Gastroesophageal sphincter (tissue), 4 donors: ENCODE measurements at places on chromosomes 3 and 15. TPM values are rescaled to one million over a fixed set of nuclear protein-coding genes. Genes with fewer than 3 reads are reported as not detected.

DNA sequence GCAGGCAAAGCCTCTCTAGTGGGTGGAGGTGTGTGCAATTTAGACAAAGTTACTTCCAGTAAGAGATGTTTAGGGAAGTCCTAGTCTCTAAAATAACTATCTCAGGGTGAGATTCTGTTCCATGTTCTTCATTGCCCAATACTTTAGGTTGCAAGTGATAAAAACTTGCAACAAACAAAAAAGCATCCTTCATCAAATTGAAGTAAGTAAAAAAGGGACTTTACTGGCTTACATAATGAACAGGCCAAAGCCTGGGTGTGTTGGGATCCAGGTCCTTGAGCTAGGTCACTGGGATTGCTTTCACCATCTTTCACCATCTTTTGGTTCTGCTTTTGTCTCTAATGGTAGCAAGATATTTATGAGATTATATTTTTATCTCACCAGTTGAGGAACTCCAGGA lies 38.3 kb downstream of the CX3CR1 start:
- no peak for ATAC-seq

The BOC gene
- 83.8 TPM for total RNA-seq

DNA sequence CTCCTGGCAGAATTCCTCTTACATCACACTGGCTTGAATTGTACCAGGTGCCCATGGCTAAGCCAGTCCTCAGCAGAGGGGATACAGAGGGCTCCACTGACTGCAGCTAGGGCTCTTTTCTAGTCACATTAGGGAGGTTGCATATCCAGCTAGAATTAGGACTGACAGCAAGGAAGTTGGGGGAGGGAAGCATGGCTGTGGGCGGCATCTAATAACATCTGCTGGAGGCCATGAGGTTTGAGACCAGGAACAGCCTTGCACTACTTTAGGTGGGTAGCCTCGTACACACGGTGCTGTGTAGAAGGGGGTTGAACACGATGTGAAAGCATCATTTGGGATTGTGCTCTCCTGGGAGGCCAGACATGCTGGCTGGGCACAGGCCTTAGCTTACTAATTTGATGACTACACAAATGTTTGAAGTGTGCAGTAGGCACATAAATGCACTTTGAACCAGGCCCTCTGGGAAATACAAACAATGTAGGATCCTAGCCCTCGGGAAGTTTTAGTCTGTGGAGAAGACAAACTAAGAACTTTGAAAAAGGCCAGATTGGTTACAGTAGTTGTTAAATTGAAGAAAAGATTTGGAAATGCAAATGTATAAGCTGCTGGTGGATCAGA lies 30.2 kb downstream of the CHCHD6 start:
- no peak for ATAC-seq

The PYGO1 gene
- total RNA-seq: 19.9 TPM

The WDR49 gene
- total RNA-seq: 8.7 TPM

The TRMT10C gene
- total RNA-seq: 22.7 TPM

- ATAC-seq: no peak
Observed at GRCh38 chr3:156705761-156706616, 31.6 kb downstream of the TIPARP start.

DNA sequence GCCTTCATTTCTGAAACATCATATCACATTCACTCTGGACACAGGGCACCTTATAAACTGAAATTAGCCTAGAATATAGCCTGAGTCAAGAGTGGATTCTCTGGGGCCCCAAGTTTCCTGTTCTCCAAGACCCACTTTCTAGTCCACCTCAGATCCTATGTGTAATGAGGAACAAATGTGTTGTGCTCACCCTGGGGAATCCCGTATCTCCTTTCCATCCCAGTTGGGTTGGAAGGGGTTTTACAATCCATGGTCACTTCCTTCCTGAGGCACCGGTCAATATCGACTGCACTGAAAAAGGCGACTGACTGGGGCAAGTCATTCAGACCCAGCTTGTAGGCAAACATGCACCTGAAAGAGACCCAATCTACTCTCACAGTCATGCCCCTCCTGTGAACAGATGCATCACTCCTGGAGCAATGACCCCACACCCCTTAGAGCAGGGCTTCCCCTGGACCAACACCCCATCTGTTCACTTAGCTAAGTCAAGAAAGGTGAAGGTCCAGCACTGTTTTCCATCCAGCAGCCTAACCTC lies 17.4 kb downstream of the POLG start:
- no peak for ATAC-seq

GRCh38 chr15:64536244-64536836 lies 76.0 kb downstream of the ZNF609 start:
- ATAC-seq: no peak

The ALPK3 gene
- 30.0 TPM for total RNA-seq

The CSTA gene
- total RNA-seq: 9.2 TPM

GRCh38 chr15:64029110-64029509 lies 17.2 kb downstream of the DAPK2 start:
- ATAC-seq: no peak

- ATAC-seq: no peak
Observed at GRCh38 chr15:77839456-77839855, 206.7 kb upstream of the LINGO1 start.

- ATAC-seq: no peak
Observed at GRCh38 chr3:150739200-150739863, 23.6 kb downstream of the SIAH2 start.

- ATAC-seq: no peak
Observed at GRCh38 chr3:194046531-194046930, 89.4 kb upstream of the HES1 start.

DNA sequence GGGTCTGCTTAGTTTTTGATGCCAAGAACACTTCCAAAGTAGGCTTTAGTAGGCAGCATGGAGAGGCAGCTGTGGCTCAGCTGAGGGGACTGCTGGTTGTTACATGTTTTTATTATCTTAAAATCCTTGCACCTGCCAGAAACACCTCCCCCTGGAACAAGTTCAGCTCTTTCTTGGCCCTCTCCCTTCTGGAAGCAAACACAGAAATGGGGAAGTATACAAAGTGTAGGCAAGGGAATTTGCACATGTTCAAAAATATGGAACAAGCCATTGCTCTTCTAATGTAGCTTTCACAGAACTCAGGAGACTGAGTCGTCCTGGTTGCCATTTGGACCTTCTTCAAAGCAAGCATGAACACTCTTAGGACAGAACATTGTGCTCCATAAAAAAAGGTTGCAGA lies 169.1 kb upstream of the SEMA6D start:
- no peak for ATAC-seq

DNA sequence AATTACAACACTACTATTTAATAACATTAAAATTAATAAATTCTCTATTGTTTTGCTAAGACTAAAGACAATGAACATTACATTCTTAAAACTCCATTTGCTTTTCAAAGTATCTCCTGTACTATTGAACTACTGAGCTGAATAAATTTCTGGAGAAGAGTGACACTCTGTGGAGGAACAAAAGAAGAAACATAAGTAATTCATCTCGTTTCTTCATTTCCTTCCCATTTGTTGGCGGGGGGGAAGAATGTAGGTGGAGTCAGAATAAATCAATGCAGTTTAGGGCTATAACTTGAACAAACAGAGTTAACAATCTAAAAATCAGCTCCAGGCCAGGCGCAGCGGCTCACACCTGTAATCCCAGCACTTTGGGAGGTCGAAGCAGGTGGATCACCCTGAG lies 32.7 kb downstream of the EFHB start:
- no peak for ATAC-seq

The GABRR3 gene
- not detected for total RNA-seq

DNA sequence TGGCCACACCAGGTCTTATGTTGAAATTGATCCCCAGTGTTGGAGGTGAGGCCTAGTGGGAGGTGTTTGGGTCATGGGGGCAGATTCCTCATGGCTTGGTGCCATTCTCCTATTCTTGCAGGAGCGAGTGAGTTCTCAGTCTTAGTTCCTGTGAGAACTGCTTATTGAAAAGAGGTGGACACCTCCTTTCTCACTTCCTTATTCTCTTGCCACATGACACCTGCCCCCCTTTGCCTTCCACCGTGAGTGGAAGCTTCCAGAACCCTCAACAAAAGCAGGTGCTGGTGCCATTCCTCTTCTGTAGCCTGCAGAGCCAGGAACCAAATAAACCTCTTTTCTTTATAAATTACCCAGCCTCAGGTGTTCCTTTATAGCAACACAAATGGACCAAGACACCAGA lies 318.1 kb upstream of the MCTP2 start:
- no peak for ATAC-seq

The GADL1 gene
- total RNA-seq: 3.4 TPM

DNA sequence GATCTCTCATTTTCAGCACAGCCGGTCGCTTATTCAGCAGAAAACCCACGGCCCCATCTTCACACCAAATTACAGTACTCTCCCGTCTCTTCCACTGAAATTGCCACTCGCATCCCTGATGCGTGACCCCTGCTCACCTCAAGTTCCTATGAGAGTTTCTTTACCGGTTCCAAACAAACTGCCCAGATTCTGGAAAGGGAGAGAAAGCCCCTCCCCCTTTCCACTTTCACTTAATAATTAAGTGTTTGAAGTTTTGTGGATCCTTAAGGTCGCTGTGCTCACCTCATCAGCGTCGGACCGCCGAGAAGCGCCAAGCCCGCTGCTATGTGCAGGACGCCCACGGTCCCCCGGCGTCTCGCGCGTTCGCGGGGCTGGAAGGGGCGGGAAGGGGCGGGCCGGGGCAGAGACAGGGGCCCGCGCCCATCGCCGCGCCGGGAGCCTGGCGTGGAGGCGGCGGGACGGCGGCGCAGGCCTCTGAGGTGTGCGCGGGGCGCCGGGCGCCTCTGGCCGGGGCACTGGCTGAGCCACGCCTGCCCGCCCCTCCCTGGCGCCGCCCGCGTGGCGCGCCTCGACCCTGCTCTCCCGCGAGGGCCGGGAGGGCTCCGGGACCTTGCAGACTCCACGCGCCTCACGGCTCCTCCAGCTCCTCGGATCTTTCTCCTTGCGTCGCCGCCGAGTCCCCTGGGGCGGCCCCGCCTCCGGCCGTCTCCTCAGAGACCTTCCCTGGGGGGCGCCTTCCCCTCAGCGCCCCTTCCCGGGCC lies at the start of gene GPR156:
Gene GPR156, minus strand, starts transcription at position 476 of the 761 bp plus-strand sequence. CDS start 41,124 bp downstream, outside the sequence.
- peak; percentile 73 for ATAC-seq

DNA sequence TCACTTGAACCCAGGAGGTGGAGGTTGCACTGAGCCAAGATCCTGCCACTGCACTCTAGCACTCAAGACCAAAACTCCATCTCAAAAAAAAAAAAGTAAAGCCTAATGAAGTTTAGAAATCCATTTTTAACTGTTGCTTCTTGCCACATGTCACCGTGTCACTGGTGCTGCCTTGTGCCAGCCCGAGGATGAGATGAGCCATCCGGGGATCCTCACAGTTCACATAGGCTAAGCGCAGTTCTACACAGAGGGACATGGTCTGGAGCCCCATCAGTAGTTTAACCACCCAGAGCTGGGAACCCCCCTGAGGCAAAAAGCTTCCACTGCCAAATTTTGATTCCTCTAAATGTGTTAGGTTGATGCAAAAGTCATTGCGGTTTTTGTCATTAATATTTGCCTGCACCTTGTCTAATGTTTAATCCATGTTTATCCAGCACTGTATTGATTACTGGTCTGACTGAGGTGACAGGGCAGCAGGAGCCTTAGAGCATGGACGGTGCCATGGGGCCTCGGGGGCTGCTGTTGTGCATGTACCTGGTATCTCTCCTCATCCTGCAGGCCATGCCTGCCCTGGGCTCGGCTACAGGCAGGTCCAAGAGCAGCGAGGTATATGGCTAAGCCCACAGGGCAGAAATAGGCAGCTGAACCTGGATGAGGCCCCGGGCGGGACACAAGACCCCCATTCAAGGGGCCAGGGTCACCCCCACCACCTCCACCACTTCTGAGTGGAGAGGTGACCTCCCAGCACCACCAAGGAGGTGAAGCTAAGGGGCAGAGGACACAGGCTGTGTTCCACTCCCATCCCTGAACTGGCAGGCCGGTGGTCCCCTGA lies at the start of gene ITIH1:
Gene ITIH1, plus strand, starts transcription at position 473 of the 832 bp plus-strand sequence. Its CDS starts 17 bp downstream, at position 490.
- no peak for ATAC-seq

The CPN2 gene
- total RNA-seq: not detected

DNA sequence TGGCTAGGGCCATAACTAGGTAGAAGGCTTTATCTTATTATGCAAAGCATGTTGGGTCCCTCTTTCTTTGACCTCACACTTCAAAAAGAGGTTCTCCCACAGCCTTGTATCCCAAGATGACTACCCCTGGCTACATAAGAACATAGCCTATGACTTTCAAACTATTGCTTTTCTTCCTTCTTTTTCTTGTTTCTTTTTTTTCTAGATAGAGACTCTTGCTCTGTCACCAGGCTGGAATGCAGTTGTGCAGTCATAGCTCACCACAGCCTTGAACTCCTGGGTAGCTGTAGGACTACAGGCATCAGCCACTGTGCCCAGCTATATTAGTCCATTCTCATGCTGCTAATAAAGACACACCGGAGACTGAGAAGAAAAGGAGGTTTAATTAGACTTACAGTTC lies 47.2 kb downstream of the DIPK2A start:
- no peak for ATAC-seq
